ENCODE measurements at places on chromosomes 2 and 18.

DNA sequence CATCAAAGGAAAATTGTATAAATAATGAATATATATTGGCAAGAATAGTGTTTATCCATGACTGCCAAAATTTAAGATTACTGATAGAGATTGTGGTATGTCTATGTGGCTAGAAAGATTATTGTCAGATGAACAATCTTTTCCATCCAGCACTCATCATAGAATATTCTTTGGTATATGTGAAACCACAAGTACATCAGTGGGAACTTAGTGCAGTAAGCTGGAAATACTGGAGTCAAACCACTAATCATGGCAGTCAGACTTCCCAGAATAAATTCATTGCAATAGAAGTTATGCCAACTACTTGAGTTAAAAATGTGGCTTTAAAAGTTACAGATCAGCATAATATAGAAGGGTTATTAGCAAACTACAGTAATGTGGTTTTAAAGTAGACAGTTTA is 310.3 kb downstream of the GULP1 start:
- no peak for DNase-seq

DNA sequence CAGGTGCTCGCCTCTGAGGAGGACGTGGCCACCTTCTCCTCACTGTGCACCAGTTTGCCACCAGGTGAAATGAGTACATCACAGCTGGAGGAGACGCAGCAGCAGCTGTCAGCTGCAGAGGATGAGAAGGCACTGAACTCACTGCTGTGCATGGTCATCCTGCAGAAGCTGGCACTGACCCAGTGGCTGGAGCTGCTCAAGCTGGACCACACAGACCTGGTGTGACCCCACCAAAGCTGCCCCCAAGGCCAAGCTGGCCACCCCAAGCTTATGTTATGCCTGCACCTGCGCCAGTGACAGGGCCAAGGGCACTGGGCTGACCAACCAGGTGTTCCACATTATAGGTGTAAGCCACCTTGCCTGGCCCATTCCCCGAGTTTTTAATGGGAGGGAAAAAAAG is 19.3 kb downstream of the CLK1 start:
- no peak for DNase-seq

- no peak for DNase-seq
These were observed 38.3 kb downstream of the MYO7B start for GRCh38 chr2:127573771-127574170.

- no peak for DNase-seq
These were observed 44.0 kb downstream of the ACKR3 start for GRCh38 chr2:236613612-236614011.

GRCh38 chr2:74021407-74021755 is 36.7 kb downstream of the TET3 start:
- no peak for DNase-seq

GRCh38 chr2:4336864-4337263 is 633.5 kb downstream of the DCDC2C start:
- DNase-seq, result no peak

DNA sequence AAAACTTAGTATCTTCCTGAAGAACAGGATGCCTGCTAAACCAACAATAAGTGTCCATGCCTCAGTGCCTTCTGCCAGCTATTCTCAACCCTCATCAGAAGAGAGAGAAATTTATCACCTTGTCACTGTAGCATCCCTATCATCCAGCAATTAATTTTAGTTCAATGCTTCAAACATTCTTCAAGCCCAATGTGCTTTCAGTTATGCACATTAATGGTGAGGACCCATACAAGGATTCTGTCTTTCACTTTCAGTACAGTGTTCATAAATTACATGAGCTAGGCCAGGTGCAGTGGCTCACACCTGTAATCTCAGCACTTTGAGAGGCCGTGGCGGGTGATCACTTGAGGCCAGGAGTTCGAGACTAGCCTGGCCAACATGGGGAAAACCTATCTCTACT is 47.0 kb upstream of the MSH6 start:
- no peak for DNase-seq

- no peak for DNase-seq
These were observed 104.9 kb upstream of the LHCGR start for GRCh38 chr2:48860380-48860779.

GRCh38 chr2:49210191-49210590 is 55.9 kb upstream of the FSHR start:
- DNase-seq, result no peak

DNA sequence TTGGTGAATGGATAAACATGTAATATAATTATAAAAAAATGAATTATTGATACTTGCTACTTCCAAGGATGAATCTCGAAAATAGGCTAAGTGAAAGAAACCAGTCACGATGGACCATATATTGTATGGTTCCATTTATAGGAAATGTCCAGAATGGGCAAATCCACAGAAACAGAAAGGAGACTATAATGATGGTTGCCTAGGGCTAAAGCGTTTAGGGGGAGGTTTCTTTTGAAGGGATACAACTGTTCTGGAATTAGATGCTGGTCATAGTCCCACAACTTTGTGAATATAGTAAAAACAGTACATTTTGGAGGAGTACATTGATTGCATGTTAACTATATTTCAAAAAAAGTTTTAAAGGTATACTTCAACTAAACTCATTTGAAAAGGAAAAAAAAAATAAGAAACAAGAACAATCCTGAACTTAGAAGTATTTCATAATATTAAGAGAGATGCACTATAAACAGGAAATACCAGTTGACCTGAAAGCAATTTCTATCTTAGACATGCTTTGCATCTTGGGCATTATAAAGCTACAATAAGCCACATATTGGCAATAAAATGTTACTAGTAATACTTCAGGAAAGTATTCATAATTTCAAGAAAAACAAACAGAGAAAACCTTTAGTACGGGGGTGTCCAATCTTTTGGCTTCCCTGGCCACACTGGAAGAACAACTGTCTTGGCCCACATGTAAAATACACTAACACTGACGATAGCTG is 130.0 kb downstream of the C2orf74 start:
- DNase-seq, result no peak

DNA sequence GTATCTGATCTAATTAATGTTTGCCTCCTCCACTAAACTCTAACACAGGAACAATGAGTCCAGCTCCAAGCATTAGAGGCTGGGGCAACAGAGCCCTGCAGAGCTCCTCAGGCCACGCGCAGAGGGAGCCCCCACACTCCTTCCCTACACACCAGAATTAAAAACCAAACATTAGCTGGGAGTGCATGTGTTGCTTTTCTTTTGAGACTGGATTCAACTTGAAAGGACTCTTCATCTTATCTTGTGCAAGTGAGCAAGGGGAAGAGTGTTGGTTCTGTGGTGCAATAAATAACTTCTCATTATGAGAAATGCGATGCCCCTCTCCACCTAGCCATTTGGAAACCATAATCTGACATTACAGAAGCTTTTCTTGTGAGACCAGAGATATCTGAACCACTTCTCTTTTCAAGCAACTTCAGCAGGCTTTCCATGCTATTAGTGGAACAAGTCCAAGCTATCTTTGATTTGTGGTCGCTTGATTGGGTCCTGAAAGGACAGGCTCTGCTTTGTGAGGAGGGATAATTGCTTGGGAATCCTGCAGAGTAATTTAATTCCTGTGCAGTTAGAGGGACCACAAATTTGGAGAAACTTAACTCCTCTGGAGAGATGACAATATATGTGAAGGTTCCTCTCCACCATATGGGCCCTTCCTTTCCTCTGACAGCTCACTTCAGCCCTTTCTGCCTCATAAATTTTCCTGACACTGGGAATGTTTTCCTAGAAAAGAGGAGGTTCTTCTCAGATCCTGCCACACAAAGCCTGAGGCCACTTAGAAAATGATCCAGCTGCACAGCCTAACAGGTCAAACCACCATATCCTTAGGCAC is 112.5 kb downstream of the ATL2 start:
- DNase-seq, result no peak

- DNase-seq, result no peak
These were observed 654 bp upstream of the ASB1 start for GRCh38 chr2:238425979-238426567.

- no peak for DNase-seq
These were observed 17.7 kb downstream of the MBOAT2 start for GRCh38 chr2:8985561-8986326.

DNA sequence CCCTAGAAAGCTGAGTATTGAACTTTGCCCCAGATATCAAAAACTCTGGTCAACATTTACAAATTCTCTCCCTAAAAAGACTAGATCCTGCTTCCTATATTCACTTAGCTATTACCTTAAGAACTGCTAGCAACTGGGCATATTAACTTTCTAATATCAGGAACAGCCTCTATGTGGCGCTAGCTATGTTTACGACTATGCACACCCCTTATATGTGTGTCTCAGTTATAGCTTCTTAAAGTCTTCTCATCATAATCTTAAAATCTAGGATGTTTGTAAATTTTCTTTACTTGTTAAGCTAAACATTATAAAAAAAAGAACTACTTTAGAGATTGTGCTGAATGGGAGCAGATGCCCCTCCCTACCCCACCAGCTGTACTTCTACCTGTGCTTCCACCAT is 1.7 kb upstream of the STAMBP start:
- no peak for DNase-seq

- DNase-seq, result peak; percentile 38
These were observed 117.6 kb downstream of the SMAD7 start for GRCh38 chr18:48832938-48833700.

- no peak for DNase-seq
These were observed 47.4 kb upstream of the RAPH1 start for GRCh38 chr2:203582468-203582867.

- no peak for DNase-seq
These were observed 74.5 kb downstream of the SPATS2L start for GRCh38 chr2:200380833-200381542.

- DNase-seq, result peak; percentile 91
These were observed 7.4 kb upstream of the ANKRD62 start for GRCh38 chr18:12086249-12086648.

DNA sequence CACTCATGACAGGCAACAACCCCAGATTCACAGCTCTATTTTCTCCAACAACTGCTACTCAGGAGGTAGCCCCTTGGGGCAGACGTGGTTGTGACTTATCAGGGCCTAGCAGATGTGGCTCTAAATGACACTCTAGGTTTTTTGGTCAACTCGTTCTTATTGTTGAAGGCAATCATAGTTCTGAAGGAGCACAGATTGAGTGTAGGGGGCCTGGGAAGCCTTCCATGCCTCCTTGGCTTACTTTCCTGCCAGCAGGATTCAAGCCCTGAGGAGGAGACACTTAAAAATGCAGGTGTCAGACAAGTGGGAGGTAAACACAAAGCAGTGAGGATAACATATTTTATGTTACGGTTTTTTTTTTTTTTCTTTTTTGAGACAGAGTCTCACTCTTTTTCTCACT is 23.5 kb upstream of the SUCLG1 start:
- no peak for DNase-seq

DNA sequence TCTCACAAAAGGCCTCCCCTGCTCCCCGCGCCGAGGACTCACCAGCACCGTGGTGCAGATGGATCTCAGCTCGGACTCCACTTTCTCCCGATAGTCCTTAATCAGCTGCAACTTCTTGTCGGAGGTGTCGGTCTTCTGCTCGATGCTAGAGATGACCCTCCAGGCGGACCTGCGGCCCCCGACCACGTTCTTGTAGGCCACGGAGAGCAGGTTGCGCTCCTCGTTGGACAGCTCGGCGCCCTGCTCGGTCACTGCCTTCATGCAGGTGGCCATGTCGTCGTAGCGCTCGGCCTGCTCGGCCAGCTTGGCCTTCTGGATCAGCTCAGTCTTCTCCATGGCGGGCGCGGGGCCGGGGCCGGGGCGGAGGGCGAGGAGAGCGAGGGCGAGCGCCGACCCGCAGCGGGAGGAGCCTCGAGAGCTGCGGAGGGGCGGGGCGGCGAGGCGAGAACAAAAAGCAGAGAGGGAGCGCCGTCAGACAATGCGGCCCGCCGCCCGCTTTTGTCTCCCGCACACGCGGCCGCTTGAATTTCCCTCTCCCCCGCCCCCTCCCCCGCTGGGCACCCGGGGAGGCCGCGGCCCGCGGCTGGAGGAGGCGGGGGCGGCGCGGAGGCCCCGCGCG is 571 bp downstream of the YWHAQ start:
- peak; percentile 62 for DNase-seq

DNA sequence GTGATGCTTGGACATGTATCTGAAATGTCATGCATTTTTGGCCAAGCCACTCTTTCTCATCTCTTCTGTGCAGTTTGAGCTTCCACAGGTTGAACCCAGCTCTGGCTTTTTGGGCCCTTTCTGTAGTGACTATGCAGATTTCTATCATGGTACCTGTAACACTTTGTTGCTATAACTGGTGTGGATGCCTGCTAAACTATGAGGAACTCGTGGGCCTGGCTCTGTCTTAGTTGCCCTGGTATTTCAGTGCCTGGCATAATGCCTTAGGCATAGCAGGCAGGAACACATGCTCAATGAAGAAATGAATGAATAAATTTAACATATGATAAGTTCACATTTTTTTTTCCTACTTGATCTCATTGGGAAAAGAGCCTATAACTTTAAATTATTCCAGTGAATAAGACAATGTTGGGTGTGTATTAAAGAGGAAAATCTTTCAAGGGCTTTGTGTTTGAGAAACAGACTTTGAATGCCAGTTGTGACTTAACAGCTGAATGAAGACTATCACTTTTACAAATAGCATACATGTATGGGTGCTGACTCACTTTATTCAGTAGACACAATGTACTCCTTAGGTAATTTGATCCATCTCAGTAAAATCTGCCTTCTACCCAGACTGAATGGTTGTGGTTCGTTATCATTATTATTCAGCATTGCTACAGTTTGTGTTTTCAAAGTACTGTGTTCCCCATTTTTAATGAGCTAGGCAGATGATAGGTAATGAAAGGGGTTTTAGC is 86.4 kb upstream of the MAP4K3 start:
- no peak for DNase-seq

DNA sequence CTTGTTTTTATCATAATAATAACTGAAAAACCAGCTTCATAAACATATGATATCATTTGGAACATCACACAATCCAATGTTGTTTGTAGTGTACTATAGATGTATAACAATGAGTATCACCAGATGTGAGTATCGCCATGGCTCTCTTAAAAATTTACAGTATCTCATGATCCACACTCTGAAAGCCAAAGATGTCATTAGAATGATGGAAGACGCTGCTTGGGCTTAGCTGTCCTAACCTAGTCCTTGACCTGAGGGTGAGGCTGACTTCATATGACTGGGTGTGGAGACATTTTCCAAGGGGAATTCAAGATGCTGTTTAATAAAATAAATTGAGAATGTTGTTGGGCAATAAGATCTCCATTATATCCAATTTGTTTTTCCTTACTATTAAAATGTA is 242.6 kb downstream of the RIT2 start:
- DNase-seq, result no peak

- no peak for DNase-seq
These were observed 1333.3 kb upstream of the SLC39A10 start for GRCh38 chr2:194323740-194324139.

- DNase-seq, result no peak
These were observed 36.5 kb upstream of the GLS start for GRCh38 chr2:190843890-190844699.

DNA sequence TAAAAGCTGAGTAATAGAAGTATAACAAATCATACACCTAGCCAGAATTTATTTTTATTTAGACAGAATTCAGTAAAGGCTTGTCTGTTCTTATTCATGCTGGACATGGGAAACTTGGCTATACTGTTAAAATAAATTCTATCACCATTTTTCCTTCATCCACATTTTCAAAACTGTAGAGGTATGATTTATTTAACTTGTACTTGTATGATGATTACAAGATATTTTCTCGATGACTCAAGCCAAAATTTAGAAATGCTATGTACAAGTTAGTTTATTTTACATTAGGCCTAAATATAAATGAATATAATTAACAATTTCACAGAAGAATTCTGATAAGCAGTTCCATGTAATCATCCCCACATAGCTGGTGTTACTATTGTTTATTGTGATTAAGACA is 194.8 kb upstream of the DOK6 start:
- DNase-seq, result no peak

- DNase-seq, result no peak
These were observed 114.7 kb downstream of the TNS1 start for GRCh38 chr2:217887841-217888701.

GRCh38 chr2:38159597-38159996 is 83.6 kb upstream of the CYP1B1 start:
- no peak for DNase-seq

Measured in NCI-H2029 (cell line).